CD4-positive, alpha-beta T cell treated with Interleukin-1 beta for 1 hour (primary cell): ENCODE measurements at places on chromosomes 7 and 10.

DNA sequence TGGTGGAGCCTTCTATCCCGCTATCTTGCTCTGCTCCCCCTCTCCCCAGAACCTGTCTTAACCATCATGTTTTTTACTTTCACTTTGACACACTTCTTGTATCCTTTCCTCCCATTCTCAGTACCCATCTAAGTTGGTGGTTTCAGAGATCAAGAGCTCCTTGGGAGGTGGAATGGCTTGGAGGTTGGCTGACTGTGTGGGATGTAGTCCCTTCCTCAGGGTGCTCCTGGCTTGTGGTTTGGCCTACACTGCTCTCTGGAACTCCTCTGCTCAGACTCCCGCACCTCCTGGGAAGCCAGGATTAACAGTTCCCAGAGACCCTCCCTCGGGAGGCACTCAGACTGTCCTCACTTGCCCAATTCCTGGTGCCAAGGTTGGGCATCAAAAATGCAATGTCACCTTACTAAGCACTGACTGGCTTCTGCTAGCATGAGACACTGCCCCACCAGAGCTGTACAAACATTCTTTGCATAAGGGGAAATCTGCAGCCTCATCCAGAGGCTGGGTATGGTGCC is 93.1 kb upstream of the NAMPT start:
- no peak for DNase-seq

GRCh38 chr10:59229441-59229840 is 53.0 kb downstream of the PHYHIPL start:
- DNase-seq, result no peak

- DNase-seq, result no peak
Observed at GRCh38 chr10:32146166-32146565, 89.9 kb upstream of the KIF5B start.

- DNase-seq, result no peak
Observed at GRCh38 chr10:14385596-14386593, 55.2 kb upstream of the FRMD4A start.

- DNase-seq, result no peak
Observed at GRCh38 chr7:7176406-7177043, 5.8 kb upstream of the C1GALT1 start.

GRCh38 chr7:149477494-149478443 is 16.9 kb upstream of the ZNF777 start:
- DNase-seq, result no peak

DNA sequence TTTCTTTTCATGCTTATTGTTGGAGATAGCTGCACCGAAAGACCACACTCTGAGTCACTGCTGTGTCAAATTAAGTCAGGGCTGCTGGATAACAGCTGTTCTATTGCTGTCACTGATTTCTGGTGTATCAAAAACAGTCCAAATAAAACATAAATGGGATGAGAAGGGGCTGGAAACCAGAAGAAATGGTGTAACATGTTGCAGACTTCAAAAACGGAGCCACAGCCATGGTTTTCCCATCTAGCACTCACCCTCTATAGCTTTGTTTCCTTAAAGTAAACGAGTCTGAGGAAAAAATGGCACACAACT is 103.3 kb upstream of the DIP2C start:
- DNase-seq, result no peak

DNA sequence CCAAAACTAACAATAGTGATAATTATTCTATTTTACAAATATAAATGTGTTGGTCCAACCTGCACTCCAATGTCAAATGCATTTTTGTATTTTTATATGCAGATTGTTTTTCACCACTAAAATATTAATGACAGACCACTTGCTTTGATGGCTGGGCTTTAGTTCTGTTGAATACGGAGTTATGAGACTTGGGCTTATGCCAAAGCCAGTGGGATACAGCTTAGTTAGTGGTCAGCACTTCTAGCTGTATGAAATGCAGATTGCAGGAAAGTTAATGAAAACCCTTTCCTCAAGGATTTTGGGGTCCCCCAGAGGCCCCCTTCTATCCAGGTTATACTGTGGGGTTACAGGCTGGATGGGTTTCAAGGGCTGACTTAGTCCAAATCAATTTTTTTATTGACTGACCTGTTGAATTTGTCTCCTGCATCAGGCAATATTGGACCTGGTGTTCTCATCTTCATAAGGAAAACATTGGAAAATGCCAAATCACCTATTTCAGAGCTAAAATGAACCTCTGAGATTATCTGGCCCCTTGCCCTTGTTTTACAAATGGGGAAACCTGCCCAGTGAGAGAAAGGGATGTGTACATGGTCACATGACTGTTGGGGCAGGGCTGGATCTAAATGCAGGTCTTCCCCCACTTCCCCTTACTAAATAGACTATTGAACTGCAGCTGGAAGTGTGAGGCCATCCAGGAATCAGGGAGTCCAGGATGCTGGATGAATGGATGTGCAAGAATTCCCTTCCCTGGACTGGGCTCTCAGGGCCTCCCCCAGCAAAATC is 1085.3 kb downstream of the KCNMA1 start:
- DNase-seq, result no peak

GRCh38 chr10:61160253-61160652 is 216.3 kb upstream of the RHOBTB1 start:
- no peak for DNase-seq

GRCh38 chr7:88101769-88102168 is 118.1 kb downstream of the SRI start:
- DNase-seq, result no peak
